ENCODE measurements at places on chromosomes 6 and 20.

DNA sequence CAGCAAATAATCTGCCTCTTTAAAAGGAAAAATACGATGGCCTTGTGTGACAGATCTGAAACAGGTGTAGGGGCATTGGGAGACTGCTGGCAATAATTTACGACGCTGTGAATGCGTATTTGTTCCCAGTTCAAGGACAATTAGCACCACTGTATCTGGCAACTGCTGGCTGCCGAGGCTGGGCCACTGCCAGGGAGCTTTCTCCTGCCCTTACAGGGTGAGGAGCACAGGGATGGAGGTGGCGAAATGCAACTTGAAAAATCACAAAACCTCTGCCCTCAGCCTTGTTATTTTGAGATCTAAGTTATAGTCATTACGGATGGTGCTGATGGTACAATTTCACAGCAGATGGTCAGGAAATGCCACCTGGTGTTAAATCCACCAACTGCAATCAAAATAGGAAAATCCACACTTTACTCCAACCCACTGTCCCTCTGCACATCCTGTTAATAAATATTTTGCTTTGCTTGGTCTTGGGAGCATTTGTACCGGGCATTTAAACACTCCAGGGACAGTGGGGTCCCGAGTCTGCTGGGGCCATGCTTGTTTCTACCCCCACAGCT is 6.4 kb downstream of the MYLK4 start:
- H3K27me3 ChIP-seq, result 0 out of 2 replicates have a peak, but pooled peaks cover 3% of the 10 kb centered on the region
- DNase-seq, result no peak
- no peaks in the 10 kb centered on the region for H3K36me3 ChIP-seq
- no peak overlapping the region for H3K4me3 ChIP-seq
- H3K27ac ChIP-seq, result no peak overlapping the region

DNA sequence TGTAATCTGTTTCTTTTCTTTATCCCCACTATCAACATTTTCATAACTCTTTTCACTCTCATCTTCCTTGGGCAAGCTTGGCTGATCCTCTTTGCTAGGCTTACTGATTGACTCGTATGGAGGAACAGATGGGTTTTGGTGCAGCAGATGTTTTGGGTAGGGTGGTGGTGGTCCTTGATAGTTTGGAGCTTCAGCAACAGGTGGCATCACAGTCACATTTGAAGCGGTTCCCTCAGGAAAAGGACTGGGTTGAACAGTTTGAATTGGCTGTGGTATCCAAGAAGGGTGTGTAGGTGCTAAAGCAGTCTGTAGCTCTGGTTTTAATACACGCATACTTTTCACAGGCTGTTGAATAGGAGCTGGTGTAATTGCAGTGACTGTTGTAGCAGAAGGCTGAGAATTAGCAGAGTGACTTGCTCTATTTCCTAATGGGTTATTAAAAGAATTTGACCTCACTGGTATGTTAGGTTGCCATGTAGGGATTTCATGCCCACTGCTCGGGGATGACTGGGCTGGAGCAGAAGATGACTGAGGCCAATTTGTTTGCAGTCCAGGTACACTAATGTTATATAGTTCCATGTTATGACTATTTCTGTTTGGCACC is 34.5 kb downstream of the LATS1 start:
- no peak for DNase-seq
- no peak overlapping the region for H3K4me3 ChIP-seq
- H3K27me3 ChIP-seq, result no peaks in the 10 kb centered on the region
- H3K36me3 ChIP-seq, result peaks cover 30% of the 10 kb centered on the region

- DNase-seq, result no peak
- H3K27ac ChIP-seq, result no peak overlapping the region
- no peaks in the 10 kb centered on the region for H3K4me1 ChIP-seq
- no peaks in the 10 kb centered on the region for H3K27me3 ChIP-seq
- no peak overlapping the region for H3K4me3 ChIP-seq
These were observed 36.3 kb upstream of the SULF2 start for GRCh38 chr20:47821481-47822100.

GRCh38 chr6:16244869-16245451 is 6.6 kb downstream of the GMPR start:
- no peak overlapping the region for H3K27ac ChIP-seq
- no peak for DNase-seq
- H3K36me3 ChIP-seq, result no peaks in the 10 kb centered on the region
- H3K27me3 ChIP-seq, result no peaks in the 10 kb centered on the region
- H3K4me3 ChIP-seq, result no peak overlapping the region
- H3K4me1 ChIP-seq, result no peaks in the 10 kb centered on the region

DNA sequence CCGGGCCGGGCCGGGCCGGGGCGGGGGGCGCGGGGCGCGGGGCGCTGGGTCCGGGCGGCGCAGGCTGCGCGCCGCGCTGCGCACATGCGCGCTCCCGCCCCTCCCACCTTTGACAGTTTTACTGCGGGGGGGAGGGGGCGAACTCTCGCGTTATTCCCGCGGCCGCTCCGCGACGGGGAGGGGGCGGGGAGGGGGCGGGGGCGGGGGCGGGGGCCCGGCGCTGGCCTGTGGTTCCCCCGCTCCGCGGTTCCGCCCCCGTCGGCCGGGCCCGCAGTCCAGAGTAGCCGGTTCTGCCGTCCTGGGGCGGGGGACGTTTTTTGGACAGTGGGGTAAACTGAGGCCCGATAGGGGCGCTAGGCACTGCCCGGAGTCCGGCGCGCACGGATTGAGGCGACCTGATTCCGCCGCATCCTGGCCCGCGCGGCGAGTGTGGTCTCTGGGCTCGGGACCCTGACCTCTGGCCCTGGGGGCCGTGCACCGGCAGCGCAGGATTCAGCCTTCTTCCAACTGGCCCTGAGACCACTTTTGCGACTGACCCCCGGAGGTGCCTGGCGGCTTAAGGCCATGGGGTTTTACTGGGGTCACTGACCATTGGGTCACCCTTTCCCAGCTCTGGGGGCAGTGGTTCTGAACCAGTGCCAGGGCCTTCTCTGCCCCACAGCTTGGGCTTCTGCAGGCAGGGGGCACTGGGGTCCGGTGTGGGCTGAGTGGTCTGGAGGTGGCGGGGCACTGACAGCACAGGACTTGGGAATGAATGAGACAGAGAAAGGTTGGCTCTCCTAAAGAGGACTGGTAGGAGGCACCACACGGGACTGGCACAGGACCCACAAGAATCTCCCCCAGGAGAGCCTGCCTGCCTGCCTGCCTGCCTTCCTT is at the start of gene ZNF512B:
Gene ZNF512B (minus strand): TSS at position 93 of the 876 bp plus-strand sequence. CDS start 1,980 bp downstream, outside the sequence.
- no peaks in the 10 kb centered on the region for H3K36me3 ChIP-seq
- H3K27me3 ChIP-seq, result no peaks in the 10 kb centered on the region
- peak; percentile 85 for DNase-seq
- H3K27ac ChIP-seq, result peak within 1 kb of the TSS; percentile 53
- peak within 1 kb of the TSS; percentile 73 for H3K4me3 ChIP-seq

GRCh38 chr6:117344444-117345291 is 79.3 kb downstream of the VGLL2 start:
- no peaks in the 10 kb centered on the region for H3K27me3 ChIP-seq
- H3K4me3 ChIP-seq, result no peak overlapping the region
- H3K36me3 ChIP-seq, result no peaks in the 10 kb centered on the region
- DNase-seq, result no peak
- H3K27ac ChIP-seq, result no peak overlapping the region

GRCh38 chr6:143529095-143529494 is 17.6 kb upstream of the FUCA2 start:
- H3K4me1 ChIP-seq, result no peaks in the 10 kb centered on the region
- no peak overlapping the region for H3K27ac ChIP-seq
- no peak for DNase-seq
- H3K36me3 ChIP-seq, result no peaks in the 10 kb centered on the region
- no peak overlapping the region for H3K4me3 ChIP-seq

GRCh38 chr6:109237077-109237985 is 142.0 kb downstream of the CEP57L1 start:
- H3K4me3 ChIP-seq, result no peak overlapping the region
- H3K27me3 ChIP-seq, result no peaks in the 10 kb centered on the region
- DNase-seq, result no peak
- H3K4me1 ChIP-seq, result no peaks in the 10 kb centered on the region
- no peaks in the 10 kb centered on the region for H3K36me3 ChIP-seq

DNA sequence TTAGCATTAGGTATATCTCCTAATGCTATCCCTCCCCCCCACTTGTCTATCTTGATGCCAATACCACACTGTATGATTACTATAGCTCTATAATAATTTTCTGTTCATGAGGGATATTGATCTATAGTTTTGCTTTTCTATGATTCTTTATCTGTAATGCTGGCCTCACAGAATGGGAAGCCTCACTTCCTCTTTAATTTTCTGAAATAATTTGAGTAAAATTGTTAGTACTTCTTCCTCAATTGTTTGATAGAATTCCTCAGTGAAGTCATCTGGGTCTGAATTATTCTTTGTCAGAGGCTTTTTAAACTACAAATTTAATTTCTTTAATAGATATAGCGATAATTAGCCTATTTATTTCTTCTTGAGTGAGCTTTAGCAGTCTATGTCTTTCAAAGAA is 31.2 kb downstream of the SIRPD start:
- peaks cover 4% of the 10 kb centered on the region for H3K4me1 ChIP-seq
- H3K4me3 ChIP-seq, result no peak overlapping the region
- no peak for DNase-seq
- H3K27me3 ChIP-seq, result no peaks in the 10 kb centered on the region

DNA sequence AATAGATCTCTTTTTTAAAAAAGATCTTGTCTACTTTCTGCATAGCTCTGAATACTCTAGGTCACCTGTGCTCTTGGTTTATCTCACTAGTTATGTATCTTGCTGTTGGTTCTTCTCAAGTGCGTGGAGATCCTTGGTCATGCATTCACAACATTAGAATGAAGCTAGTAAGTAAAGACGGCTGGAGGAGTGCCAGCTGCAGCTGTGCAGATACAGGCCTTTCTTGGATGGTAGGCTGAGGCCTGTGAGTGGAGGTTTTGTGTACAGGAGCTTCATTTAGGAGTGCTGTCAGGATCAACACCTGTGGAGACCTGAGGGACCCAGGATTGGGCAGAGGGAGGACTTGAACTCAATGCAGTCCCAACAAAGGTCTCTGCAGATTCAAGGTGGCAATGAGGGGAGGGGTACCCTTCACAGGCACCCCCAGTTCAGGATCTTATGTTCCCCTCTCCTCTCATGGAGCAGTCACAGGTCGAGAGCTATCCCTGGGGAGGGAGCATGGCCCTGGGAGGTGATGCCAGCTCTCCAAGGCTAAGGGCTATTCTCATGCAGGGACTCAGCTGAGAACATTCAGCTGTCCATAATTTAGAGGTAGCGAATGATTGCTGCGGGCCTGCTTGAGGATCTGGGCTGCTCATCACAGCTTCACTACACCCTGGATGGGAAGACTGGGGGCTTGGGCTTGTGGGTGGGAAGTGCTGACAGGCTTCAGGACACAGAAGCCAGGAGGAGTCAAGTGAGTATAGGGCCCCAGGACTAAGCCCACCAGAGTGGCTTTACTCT is 98.9 kb upstream of the ENPP5 start:
- no peak overlapping the region for H3K4me3 ChIP-seq
- no peaks in the 10 kb centered on the region for H3K4me1 ChIP-seq
- no peak for DNase-seq
- H3K27me3 ChIP-seq, result no peaks in the 10 kb centered on the region
- H3K36me3 ChIP-seq, result no peaks in the 10 kb centered on the region

GRCh38 chr20:46276531-46276930 is 31.8 kb downstream of the CDH22 start:
- no peaks in the 10 kb centered on the region for H3K27me3 ChIP-seq
- no peak for DNase-seq
- no peak overlapping the region for H3K4me3 ChIP-seq
- H3K36me3 ChIP-seq, result no peaks in the 10 kb centered on the region
- no peak overlapping the region for H3K27ac ChIP-seq
- 0 out of 2 replicates have a peak, but pooled peaks cover 5% of the 10 kb centered on the region for H3K4me1 ChIP-seq

DNA sequence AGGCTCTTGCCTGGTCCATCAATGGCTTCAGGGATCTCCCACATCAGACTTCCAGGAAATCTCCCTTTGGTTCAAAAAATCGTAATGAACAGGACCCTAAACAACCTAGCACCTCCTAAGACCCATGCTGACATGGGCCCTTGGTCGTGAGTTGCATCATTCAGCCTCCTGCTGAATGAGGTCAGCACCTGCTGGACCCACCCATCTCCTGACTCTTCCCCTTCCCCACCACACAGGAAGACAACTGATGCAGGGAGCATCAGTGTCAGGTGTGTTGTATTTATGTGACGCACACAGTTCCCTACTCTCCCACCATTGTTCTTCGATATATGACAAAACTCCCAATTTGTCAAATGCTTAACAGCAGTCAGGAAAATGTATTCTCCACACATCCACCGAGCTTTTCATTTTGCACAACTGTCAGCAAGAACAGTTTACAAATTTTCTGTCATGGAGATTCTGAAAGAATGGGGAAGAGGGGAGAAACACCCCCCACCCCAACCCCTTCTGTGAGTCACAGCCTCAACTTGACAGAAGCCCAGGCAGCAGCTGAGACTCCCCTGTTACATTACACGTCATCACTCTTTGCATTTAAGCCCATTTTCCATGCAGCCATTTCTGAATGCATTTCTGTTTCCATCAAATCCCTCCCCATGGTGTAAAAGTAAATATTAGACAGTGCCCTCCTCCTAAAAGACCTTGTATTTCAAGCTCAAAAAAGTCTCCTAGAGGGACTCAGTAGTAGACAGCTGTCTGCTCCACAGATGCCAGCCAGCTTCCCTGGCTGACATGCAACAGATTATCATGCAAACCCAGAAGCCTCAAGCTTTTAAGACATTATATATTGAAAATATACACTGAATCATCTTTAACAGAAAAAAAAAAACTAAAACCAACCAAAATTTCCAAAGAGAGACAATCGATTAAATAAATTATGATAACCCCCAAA is 577.5 kb downstream of the PTPRT start:
- peak overlapping the region; percentile 95 for H3K27ac ChIP-seq
- 0 out of 2 replicates have a peak overlapping the region, but pooled peaks have one; percentile 8 for H3K4me3 ChIP-seq
- no peaks in the 10 kb centered on the region for H3K36me3 ChIP-seq
- H3K27me3 ChIP-seq, result no peaks in the 10 kb centered on the region

GRCh38 chr6:89264296-89264695 is 47.1 kb upstream of the GABRR1 start:
- H3K4me3 ChIP-seq, result no peak overlapping the region
- DNase-seq, result no peak
- no peak overlapping the region for H3K27ac ChIP-seq
- H3K36me3 ChIP-seq, result no peaks in the 10 kb centered on the region

DNA sequence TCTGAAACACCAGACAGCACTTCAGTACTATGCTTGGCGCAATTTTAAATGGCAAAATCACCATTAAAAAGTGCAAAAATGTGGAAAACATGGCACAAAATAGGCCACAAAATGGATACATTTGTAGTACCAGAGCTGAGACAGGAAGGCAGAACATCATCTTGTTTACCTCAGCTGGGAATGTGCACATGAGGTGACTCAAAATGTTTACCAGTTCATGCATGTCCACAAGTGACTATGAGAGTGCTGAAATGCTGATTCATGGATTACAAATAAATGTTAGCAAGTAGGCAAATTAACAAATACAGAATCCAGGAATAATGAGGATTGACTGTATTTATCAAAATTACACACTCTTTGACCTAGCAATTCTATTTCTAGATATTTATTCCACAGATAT is 201.6 kb downstream of the ISM1 start:
- H3K27me3 ChIP-seq, result no peaks in the 10 kb centered on the region
- no peaks in the 10 kb centered on the region for H3K36me3 ChIP-seq
- H3K27ac ChIP-seq, result no peak overlapping the region
- no peaks in the 10 kb centered on the region for H3K4me1 ChIP-seq
